ENCODE measurements at places on chromosomes 4 and X.

DNA sequence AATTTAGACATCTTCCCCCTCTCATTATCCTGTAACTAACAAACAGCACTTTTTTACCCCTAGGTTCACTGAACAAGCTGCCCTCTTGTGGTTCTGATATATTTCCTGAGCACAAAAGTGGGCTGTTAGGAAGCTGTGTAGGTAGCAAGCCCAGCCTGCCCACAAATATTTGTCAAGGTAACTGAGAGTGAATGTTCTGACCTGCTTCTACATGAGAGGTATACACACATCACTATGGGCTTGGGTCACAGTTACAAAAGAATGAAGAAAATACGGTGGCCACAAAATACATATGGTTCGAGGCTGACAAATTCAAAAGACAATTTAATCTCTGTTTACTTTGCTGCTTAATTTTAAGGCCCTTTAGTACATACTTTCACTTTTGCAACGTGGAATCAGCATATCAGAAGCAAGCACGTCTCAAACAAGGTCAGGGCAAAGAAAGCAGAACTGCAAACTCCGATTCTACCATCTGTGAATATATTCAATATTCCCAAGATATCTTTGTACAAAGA is 78.7 kb downstream of the RBM47 start:
- no peak for DNase-seq

- DNase-seq: no peak
These were observed 460.9 kb upstream of the FAT1 start for GRCh38 chr4:187184508-187184907.

DNA sequence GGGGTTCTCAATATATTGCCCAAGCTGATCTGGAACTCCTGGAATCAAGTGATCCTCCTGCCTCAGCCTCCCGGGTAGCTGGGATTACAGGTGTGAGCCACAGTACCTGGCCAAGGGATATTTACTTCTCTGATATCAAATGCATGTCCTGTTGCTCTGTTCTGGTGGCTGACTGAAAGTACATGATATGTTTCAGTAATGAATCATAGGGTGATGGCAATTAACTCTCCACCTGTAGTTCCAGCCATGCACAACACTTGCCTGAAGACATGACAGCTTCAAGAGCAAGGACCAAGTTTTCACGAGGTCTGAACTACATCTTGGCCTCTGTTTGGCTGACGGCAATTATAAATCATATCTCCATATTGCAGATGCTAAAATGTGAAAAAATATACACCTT is 9.1 kb downstream of the ZCCHC4 start:
- DNase-seq: no peak

DNA sequence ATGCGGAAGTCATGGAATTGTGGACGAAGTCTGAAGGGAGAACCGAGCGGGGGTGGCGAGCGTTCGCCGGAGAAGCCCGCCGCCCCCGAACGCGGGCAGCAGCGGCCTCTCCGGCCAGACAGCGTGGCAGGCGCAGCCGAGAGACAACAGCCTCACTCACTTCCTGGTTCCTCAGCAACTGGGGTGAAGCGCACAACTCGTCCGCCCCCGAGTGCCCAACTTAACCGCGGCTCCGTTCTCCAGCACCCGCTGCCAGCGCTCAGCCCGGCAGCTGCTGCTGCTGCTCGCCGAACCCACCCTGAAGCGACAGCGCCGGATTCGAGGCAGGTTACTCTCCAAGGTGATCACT is 68.0 kb downstream of the NOCT start:
- DNase-seq: peak; percentile 56

- no peak for DNase-seq
These were observed 56.6 kb downstream of the SERPINA7 start for GRCh38 chrX:105981772-105982485.
